Activated T-cell treated with anti-CD3 and anti-CD28 coated beads for 4 hours (primary cell): ENCODE measurements at places on chromosomes 3 and 15.

- no peak for DNase-seq
Observed at GRCh38 chr3:175338775-175339535, 479.8 kb downstream of the NAALADL2 start.

DNA sequence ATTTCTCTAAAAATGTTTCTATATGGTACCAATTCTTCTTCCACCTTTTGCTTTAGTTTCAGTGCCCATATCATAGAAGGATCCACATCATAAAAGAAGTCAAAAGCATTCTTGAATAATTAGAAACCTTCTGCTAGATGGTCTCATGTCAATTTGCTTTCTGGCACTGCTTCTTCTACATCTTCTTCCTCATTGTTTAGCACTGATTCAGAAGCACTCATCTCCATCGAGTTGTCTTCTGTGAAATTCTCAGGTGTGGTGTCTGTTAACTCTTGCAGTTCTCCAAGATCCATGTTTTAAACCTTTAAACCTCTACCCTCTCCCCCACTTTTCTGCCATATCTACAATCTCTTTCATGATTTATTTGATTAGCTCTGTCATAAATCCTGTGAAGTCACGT is 154.8 kb downstream of the WDR76 start:
- DNase-seq: no peak

DNA sequence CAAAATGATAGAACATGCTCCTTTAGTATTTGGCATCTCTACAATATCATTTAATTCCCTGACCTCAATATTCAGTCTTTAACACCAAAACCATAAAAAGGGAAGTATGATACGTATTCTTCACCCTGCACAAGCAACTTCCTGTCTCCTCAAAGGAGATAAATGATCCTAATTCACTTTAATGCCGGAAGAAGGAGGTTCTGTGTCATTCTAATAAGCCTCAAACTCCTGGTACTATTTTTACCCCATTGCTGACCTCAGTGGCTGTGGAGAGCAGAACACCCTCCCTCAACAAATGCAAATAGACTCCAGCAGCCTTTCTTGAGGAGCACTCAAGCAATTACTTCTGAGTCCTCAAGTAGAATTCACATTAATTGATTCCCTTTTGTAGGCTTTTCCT is 173.3 kb downstream of the TMEM108 start:
- DNase-seq: no peak

GRCh38 chr15:91704343-91704742 is 149.2 kb upstream of the SLCO3A1 start:
- no peak for DNase-seq

GRCh38 chr15:68776477-68777270 is 44.0 kb downstream of the ANP32A start:
- DNase-seq: no peak

DNA sequence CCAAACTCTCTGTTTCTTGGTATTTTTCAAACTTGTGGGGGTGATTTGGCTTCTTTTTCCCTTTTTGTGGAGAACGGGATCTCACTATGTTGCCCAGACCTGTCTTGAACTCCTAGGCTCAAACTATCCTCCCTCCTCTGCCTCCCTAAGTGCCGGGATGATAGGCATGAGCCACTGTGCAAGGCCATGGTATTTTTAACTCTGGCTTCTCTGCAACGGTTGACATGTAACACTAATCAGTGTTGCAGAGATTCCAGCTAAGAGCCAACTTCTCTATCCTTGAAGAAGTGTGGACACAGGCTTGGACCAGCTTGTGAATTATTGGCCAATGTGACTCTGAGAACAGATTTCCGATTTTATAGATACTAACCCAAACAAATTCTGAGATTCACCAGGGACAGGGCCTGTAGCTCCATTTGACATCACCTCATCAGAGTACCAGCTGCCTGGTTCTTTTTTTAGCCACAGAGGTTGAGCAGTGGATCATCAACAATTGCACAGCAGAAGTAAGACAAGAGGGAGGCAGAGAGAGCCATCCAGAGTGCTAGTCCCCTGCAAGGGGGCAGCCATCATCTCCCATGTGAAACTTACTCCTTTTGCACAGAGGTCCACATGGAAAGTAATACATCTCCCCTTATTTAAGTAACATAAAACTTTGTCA is 98.1 kb upstream of the SYNPR start:
- no peak for DNase-seq

DNA sequence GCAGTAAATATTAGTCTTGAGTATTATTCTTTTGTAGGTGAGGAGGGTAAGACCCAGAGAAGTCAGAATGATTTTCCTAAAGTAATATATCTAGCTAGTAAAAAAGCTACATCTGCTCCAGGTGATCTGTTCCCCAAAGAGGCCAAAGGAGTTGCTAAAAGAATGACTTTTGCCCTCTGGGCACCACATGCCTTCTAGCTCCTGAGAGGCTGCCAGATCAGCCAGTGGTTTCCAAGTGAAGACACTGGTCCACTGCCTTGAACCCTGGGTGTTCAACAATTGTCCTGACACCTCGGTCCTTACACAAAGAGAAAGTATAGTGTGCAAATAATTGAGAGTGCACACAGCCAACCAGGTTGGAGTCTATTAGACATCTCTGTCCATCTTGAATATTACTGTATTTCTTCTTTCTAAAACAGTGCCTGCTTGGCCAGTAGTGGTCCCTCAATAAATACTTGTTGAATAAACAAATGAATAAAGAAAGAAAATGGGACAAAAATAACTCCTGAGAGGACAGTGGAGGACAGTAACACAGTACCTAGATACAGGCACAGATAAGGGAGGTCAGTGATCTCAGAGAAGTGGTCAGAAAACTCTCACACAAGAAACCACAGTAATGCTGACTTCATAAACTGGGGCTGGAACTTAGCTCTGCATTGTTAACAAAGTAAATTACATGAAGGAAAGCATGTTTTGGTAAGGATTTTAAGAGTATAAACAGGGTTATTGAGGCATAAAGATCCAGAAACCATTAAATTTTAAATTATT is 56.6 kb upstream of the CSTA start:
- DNase-seq: no peak

- DNase-seq: no peak
Observed at GRCh38 chr3:114447545-114447944, 153.7 kb downstream of the TIGIT start.

DNA sequence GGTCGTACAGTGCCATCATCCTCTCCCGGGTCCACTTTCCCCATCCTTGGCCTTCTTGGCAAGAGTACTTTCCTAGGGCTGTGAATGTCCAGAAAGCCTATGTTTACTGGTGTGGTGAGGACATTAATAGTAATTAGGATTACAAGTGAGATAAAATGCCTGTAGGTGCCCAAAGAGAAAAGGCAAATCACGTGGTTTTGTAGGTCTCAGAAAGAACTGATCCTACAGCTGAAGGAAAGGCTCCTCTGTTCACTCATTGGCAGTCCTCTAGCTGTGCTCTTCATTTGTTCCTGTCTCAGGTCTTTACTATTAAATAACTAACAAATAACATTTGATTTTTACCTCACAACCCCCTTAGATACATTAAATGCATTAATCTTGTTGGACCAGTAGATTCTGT is 220.1 kb upstream of the CBLB start:
- no peak for DNase-seq

- DNase-seq: no peak
Observed at GRCh38 chr3:152595975-152596821, 238.7 kb upstream of the P2RY1 start.

DNA sequence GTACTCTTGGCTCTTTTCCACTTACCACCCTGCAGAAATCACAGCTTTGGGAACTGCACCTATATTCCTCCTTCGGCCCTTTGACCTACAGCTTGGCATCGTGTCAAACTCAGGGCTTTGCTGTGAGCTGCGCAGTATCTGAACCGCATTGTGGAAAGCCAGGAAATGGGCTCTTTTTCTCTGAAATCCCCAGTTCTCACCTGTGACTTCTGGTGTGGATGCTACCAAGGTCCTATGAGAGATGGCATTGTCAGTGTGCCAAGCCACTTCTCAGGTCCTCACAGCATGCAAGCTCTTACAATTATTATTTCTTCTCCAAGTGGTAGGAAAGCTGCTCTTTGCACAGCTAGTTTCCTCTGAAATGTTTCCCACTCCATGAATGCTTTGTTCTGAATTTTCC is 450.6 kb upstream of the TBL1XR1 start:
- DNase-seq: no peak

DNA sequence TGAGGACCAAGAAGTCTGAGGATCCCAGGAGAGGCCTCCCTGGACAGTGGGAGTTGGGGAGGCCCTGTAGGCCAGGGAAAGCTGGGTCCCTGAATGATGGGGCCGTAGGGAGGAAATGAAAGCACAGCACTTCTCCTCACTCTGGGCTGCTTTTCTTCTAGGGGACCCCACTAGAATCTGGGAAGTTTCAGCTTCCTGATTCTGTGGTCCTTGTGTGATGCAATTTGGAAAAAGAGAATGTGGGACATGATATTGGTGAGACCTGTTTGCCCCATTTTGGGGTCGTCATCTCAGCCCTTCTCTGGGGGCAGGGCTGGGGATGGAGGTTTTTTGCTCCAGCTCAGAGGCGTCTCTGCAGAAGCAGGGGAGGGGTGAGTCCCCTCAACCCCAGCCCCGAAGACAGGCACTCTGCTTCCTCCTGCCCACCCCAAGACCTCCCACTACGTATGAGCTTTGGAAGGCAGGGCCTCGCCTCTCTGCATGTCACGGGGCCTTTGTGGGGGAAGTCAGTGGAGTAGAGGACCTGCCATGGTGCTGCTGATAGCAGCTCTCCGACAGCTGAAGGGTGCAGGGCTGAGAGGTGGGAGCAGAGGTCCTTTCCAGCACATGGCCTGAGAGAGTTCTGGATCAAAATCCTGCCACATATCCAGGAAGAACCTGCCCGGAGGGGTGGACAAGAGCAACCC is 1.5 kb upstream of the SNX22 start:
- no peak for DNase-seq

DNA sequence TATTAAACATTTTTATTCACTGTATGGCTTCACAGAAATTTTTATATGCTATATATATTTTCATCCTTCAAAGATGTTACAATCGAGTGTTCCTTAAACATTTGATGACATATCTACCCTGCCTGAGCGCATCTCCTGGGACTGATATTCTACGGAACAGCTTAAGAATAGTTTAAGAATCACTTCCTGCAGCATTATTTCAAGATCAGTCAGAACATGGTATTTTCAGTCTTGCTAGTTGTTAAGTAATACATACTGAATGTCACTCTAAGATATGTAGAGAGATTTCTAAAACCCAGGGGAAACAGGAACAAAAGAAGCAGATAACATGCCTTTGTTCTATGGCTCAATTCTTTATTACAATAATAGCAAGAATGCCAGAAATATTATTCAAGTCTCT is 8.7 kb downstream of the COL8A1 start:
- no peak for DNase-seq

GRCh38 chr3:152857082-152857481 is 22.2 kb downstream of the P2RY1 start:
- no peak for DNase-seq
